ENCODE measurements at places on chromosomes 11 and 22.

GRCh38 chr11:70578371-70578770, 180.0 kb downstream of the CTTN start:
- DNase-seq, result no peak

GRCh38 chr11:31069447-31070205, 299.9 kb downstream of the DCDC1 start:
- DNase-seq, result no peak

DNA sequence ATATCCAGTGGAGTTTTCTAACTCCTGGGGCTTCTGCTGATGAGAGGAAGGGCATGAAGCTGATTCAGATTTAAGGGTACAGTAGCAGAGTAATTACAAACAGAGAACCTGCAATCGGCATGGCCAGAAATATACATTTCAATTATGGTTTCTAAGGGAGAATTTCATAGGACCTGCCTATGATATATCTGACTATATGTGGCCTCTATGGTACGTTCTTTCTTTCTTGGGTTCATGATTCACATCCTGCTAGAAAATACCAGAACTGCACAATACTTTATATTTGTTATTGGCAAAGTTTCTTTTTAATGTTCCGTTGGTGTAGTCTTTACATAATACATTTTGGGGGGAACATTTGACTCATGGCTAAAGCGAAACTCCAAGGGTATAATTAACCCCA, 63.1 kb upstream of the TTC12 start:
- no peak for DNase-seq

- DNase-seq, result no peak
Observed at GRCh38 chr11:46277622-46278386, at the start of gene CREB3L1. TSS of gene CREB3L1 (plus strand) at chr11:46277662. CDS start at chr11:46278112, 450 bp downstream.

DNA sequence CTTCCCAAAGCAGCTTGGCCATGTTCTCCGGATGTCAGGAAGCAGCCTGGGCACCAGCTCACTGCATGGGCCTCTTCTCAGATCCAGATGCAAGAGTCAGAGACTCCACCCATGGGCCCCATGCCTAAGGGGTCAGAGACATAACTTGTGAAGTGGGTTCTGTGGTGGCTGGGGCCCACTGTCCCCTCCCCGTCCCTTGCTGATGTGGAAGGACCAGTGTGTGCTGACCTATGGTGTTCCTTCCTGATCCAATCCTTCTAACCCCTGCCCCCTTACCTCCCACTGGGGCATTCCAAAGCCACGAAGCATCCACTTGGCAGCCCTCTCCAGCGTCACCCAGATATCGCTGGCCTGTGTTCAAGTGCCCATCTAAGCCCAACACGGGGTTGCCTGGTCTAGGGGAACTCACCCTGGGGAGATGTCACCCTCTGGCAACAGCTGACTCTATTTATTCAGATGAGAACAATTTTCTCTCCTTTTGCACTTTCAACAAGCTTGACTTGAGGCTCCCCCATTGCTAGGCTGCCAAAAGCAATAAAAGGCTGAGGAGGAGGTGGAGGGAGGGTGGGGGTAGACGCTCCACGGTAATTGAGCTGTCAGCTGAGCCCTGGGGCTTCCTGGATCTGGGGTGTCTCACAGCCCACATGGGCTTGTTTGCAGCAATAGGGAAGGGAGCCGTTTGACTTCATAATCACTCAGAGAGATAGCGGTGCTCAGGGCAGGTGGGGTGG, 158.5 kb downstream of the ADAMTS15 start:
- no peak for DNase-seq

- DNase-seq, result no peak
Observed at GRCh38 chr11:134438542-134439537, 26.8 kb upstream of the B3GAT1 start.

- no peak for DNase-seq
Observed at GRCh38 chr11:12075822-12076821, 34.3 kb upstream of the MICAL2 start.

DNA sequence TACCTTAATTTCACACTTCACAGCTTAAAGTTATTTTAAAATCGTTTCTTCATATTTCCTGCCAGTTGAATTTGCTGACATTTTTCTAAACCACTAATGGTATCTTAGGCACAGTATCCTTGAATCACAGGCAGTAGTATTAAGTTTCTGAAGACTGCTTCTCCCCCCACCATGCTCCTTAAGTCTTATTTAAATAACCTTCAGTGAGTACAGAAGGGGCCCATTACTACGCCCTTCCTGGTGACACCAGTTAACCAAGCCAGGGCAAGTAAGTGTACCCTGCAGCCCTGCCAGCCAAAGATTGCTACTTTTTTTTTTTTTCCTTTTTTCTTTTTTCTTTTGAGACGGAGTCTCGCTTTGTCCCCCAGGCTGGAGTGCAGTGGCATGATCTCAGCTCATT, 19.9 kb downstream of the KDM2A start:
- no peak for DNase-seq

- no peak for DNase-seq
Observed at GRCh38 chr11:14089690-14090462, 127.4 kb downstream of the SPON1 start.

DNA sequence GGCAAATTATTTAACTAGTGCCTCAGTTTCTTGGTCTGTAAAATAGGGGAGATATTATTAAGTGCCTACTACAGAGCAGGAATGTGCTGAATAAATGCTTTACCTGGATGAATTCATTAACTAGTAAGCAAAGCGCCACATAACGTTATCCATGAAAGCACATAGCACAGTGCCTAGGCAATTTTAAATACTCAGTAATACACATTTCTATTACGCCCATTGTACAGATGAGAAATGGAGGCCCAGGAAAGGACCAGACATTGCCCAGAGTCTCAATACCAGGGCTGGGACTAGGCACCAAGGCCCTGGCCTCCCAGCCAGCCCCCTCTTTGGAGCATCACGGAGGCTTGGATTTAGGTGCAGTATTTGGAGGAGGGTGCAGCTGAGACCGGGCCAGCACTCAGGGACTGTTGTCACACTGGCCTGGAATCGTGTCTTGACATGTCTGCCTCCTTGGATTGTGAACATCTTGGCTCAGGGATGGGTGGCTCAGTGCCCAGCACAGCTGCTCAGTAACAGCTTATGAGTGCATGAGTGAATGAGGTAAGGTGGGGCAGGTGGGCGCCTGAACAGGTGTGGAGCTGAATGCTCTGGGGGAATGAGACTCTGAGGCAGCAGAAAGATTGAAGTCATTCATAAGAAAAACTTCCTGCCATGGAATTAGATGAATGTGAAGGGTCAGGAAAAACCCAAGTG, 42.1 kb upstream of the TPBGL start:
- peak; percentile 7 for DNase-seq

DNA sequence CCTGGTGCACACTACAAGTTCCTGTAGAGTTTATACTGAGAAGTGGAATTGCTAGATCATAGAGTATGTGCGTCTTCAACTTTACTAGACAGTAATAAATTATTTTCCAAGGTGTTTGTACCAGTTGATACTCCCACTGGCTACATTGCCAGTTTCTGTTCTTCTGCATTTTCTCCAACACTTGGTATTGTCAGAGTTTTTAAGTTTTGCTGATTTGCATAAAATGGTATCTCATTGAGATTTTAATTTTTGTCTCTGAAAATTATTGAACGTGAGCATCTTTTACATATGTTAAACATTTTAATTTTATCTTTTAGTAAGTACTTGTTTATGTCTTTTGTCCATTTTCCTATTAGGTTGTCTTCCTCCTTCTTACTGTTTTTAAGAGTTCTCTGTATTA, 7.3 kb downstream of the TBCEL start:
- DNase-seq, result no peak

- DNase-seq, result no peak
Observed at GRCh38 chr11:131408025-131408640, 37.7 kb downstream of the NTM start.

DNA sequence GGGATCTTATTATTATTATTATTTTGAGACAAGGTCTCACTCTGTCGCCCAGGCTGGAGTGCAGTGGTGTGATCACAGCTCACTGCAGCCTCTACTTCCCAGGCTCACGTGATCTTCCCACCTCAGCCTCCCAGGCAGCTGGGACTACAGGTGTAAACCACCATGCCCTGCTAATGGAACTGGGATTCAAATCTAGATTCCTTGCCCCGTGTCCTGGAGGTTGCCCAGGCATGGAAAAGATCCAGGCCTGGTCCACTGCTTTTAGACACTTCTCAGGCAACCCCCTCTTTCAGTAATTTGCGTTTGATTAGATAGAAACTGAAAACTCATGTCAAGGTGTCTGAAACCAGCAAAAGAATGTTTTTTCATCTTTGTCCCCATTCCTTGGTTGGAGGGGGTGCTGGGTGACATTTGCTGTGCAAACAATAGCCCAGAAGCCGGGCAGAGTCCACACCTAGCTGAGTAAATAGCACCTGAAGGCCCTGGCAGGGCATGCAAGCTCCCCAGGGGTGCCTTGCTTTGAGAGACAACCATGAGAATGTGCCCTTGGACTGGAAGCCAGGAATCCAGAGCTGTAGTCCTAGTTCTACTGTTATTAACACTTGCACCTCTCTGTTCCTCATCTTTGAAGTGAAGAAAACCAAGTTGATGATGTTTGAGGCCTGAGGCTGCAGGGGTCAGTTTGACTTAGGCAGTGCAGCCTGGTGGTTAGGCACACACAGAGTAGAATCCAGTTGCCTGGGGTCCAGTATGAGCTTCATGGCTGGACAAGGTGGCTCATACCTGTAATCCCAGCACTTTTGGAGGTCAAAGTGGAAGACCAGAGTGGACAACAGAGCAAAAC, 19.1 kb upstream of the XBP1 start:
- DNase-seq, result no peak

DNA sequence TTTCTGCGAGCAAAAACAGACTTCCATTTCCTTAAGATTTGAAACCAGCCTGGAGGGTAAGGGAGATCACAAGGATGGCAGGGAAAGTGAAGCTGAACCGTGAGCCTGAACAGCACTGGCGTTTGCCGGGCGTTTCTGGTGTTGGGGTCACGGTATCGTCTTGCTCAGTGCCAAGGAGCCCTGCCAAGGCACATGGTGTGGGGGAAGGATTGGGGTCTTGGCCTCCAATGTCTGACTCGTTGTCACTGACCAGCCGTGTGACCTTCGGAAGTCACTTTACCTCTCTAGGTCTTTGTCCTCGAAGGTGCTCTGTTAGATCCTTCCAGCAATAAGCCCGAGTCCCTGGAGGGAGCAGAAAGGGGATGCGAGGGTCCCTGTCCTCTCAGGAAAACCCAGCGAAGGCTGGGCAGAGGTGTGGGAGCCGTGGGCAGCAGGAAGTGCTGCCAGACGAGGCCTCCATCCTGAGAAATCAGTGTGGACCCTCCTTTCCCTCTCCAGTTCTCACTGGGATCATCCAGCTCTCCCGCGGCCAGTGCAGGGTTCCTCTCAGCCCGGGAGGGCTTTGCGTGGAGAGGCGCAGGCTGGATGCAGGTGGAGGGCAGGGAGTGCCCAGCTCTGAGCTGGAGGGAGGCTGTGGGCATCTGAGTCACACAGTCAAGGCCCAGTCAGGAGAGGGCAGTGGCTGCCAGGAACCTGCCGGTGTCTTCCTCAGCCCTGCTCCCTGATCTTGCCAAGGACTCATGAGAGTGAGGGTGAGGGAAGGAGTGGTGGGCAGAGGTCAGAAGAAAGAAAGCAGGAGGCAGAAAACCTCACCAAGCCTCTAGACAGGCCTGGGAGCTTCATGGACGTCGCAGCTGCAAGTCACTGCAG, 18.9 kb downstream of the TOM1 start:
- DNase-seq, result no peak

DNA sequence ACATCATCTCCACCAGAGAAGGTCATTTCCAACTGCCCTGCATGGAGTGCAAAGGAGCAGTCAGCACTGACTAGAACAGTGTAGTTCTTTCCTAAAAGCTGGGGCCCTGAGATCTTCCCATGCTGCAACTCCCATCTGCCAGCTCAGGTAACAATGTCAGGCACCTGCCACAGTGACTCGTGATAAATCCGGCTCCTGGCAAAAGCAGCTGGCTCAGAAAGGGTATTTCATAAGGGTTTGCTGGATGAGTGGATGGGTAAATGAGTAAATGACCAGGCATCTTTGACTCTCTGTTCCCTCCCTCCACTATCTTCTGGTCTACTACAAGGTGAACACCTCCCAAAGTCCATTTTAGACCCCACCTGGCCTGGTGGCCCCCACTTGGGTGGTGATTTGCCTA, 403.6 kb downstream of the NXPE2 start:
- no peak for DNase-seq

DNA sequence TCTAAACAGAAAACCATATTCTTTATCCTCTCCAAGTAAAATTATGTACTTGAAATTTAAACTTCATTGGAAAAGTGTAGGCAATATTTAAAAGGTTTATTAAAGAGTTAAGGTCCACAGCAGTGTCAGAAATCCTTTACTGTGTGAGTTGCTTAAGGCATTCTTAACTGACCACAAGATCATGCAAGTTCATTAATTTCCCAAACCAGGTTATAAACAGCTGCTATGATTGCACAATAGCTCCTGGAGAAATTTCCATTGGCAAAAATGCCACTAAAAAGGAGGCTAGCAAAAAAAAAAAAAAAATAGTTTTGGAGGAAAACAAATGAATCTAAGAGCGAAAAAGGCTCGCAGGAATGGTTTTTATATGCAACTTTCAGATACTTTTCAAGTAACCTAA, 106.2 kb downstream of the ETS1 start:
- no peak for DNase-seq

- DNase-seq, result no peak
Observed at GRCh38 chr11:85495918-85496317, 131.2 kb downstream of the DLG2 start.

- DNase-seq, result no peak
Observed at GRCh38 chr11:69049490-69049867, 747 bp downstream of the TPCN2 start.

DNA sequence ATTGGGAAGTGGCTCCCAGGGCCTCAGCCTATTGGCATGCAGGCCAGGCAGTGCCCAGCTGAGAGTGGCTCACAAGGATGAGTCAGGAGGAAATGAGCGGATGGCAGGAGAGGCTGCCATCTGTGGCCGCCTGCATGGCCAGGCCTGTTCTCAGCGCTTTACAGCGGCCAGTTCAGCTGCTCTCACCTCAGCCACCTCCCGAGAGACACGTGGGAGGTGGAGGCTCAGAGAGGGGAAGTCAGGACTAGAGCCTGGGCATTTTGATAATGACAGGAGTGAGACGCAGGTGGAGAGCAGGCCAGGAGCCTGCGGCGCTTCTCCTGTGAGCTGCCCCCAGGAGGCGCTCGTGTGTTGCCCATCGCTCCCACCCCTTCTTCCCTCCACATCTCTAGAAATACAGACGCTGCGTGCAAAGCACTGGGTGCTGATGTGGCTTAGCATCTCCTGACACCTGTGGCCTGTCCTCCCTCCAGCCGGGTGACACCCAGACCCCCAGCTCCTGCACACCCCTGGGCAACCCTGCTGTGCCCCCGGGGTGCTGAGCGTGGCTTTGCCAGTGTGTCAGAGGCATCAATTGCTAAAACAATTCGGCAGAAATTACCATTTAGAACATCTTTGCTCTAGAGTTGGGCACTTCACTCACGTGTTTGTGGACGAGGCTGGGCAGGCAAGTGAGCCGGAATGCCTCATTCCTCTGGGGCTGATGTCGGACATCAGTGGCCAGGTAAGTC, 21.4 kb upstream of the PANX2 start:
- DNase-seq, result no peak

Data from NCI-H524 treated with DMSO at 0.1 percent for 48 hours (cell line).